KG1 (cell line): ENCODE measurements at places on chromosomes 16 and 17.

DNA sequence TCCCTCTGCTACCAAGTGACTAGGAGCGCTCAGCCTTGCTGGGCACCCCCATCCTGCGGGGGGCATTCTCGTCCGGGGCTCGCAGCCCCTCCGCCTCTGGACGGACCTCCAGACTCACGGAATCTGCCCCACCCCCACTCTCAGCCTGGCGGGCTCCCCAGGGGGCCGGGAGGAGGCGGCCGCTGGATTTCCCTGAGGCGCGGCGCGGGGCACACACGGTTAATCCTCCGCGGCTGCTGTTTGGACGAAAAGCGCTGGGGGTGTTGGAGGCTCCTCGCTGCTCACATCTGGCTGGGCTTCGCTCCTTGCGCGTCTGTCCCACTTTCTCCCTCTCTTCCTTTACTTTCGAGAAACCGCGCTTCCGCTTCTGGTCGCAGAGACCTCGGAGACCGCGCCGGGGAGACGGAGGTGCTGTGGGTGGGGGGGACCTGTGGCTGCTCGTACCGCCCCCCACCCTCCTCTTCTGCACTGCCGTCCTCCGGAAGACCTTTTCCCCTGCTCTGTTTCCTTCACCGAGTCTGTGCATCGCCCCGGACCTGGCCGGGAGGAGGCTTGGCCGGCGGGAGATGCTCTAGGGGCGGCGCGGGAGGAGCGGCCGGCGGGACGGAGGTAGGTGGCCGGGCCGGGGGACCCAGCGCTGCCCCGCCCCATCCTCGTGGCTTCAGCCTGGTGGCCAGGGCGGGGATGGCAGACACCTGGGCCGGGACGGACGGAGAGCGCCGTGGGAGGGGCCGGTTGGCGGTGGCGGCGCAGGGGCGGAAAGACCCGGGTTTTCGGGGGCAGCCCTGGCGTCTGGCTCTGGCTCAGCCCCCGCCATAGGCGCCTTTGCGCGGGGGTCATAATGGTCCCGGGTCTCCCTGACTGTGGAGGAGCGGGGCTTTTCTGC lies at the start of gene C1QTNF1:
Gene C1QTNF1 (plus strand): TSS at position 284 of the 886 bp plus-strand sequence. CDS start 19,800 bp downstream, outside the sequence.
- no peak for DNase-seq

- no peak for DNase-seq
Measured at GRCh38 chr17:77510133-77510796, 369.5 kb downstream of the SEC14L1 start.

- no peak for DNase-seq
Measured at GRCh38 chr16:58399718-58400633, 7.7 kb downstream of the GINS3 start.

GRCh38 chr16:16021988-16022682 lies 72.7 kb downstream of the ABCC1 start:
- no peak for DNase-seq

DNA sequence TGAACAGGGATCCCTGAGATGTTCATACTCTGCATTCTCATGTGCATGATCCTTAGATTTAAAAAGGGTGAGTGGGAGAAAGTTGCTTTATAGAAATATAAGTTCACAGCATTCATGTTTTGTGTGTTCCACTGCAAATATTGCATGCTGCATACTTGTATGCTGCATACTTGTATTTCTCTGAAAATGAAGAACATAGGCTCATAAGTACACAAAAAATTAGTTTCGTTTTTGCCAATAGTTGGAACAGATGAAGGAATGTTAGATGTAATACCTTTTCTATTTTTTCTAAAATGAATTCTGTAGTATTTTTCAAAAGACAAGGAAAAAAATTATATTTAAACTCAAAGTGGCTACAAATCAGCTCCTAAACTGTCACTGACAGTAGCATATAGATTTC lies 79.0 kb downstream of the NFAT5 start:
- no peak for DNase-seq

GRCh38 chr17:48052956-48053757 lies 5.0 kb downstream of the NFE2L1 start:
- DNase-seq = no peak

DNA sequence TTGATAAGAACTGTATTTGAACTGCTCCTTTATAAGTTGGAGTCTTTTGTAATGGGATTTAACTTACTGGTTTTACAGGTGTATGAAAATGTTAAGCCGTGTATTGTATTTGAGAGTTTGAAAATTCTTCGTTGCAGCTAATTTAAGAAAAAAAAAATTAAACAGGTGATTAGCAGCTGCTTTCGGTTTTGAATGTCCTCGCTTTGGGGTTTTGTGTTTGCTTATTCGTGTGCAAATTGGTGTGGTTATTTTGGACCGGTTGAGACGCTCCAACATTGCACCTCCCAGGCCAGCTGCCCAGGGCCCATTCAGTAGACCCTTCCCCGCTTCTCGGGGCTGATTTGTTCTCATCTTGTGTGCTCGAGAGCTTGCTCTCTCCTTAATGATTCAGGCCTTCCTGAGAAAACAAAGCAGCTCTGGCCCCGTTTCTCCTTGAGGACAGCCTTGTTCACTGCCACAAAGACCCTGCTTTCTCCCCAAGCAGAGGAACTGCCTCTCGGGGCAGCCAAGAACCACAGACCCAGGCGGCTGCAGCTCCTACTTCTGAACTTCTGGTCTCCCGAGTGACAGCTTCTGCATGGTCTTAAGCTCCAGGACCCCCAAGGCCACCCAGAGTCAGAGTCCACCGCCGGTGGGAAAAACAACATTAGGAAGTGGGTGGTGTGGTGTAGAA lies 100.5 kb downstream of the MSI2 start:
- DNase-seq = no peak

GRCh38 chr17:68847711-68848110 lies 107.5 kb downstream of the ABCA8 start:
- no peak for DNase-seq

DNA sequence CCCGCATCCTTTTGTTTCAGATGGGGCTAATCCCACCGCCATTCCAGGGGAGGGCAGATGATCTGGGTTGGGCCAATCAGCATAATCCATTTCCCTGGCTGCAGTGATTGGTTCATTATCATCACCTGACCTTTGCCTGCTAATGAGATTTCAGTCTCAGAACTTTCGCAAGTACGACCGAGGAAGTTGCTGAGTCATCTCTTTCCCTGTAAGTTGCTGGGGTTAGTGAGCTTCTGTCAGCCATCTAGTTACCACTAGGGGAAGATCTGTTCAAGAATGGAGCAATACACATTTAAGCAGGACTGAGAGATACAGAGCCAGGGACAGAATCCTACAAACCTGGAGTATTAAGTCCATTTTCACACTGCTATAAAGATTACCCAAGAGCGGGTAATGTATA lies 65.3 kb upstream of the NUDT7 start:
- DNase-seq = no peak

DNA sequence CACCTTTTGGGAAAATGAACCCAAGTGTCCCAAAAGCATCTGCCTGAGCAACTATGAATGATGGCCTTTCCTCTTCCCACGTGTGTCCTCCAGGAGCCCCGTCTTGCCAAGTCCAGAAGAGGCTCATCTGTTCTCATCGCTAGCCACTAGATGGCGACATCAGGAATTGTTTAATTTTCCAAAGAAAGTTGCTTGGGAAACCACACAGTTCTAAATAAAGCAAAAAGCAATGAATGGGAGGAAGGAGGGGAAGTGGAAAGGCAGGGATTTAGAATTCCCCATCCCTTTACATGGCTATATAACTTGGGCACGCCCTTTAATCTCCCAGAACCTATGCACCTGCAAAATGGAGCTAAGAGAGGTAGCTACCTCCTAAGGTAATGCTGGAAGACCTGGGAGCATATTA lies 9.0 kb upstream of the CDH5 start:
- peak; percentile 30 for DNase-seq

GRCh38 chr16:72142476-72142875 lies 29.5 kb downstream of the PMFBP1 start:
- no peak for DNase-seq

DNA sequence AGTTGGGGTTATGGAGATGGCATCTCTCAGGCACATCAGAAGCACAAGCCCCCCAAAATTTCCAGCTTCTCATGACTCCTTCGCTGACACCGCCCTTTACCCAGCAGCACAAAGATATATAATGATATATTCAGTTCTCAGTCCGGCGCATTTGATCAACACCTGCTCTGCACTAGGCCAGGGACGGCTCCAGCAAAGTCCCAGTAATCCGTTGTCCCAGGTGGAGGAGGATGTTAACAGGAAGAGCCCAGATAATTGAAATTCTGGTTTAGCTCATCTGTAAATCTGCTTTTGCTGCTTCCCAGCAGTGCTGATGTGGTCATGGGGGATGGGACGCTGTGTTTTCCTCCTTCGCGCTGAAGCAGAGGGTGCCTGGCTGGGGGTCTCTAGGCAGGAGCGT lies 131.5 kb downstream of the OR1D5 start:
- no peak for DNase-seq
